ENCODE measurements at places on chromosomes 13 and 19.

GRCh38 chr13:111923439-111923838, 143.5 kb upstream of the SOX1 start:
- no peak for DNase-seq

GRCh38 chr13:99225078-99225477, 24.4 kb downstream of the UBAC2 start:
- DNase-seq: no peak

- DNase-seq: no peak
Observed at GRCh38 chr13:98233127-98233526, 56.1 kb upstream of the RNF113B start.

GRCh38 chr13:69391756-69392155, 715.9 kb upstream of the ATXN8OS start:
- DNase-seq: no peak

- DNase-seq: no peak
Observed at GRCh38 chr13:50376895-50377575, 361.8 kb downstream of the KCNRG start.

DNA sequence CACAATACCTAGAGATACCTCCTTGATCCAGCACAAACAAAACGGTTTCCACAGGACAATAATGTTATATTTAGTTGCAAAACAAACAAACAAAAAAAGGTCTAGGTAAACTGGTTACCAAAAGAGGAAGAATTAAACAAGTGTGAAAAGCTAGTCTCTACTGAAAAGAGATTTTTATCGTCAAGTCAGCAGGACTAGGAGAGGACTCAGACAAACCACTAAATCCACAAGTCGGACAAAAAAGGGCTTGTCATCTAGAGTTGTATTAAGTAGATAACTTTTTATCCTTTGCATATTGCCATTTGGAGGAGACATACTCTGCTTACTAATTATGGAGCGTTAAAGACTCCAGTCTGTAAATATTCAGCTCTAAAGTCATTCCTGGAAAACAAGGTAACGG, 9.9 kb upstream of the KPNA3 start:
- DNase-seq: no peak

DNA sequence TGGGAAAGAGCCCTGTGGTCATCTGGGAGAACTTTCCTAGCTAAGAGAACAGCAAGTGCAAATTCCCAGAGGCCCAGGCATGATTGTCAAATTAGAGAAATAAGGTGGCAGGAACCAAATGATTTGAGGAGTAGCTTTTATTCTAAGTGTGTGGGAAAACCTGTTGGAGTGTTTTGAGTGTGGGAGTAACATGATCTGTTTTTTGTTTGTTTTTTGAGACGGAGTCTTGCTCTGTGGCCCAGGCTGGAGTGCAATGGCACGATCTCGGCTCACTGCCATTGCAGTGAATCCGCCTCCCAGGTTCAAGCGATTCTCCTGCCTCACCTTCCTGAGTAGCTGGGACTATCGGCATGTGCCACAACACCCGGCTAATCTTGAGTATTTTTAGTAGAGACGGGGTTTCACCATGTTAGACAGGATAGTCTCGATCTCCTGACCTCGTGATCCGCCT, 2.4 kb downstream of the SAE1 start:
- no peak for DNase-seq

DNA sequence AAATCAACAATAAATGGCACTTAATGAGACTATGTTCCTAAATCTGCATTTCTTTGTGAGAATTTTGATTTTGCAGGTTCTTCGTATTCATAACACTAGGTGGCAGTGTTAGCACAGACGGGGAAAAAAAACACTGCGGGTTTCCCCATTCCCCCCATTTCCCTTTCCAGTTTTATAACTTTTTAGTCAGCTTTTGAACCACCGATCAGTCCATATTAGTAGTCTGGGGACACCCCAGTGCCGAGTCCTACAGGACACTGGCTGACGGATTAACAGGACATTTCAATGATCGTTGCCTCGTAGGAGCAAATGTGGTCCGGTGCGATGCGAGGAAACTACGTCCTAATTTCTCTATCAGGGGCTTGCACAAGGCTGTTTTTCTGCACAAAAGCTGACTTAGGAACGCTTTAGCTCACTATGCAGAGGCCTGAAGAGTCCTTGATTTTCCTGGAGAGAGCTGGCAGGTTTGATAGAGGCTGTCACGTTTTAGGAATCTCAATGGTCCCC, 234.3 kb downstream of the LMO7 start:
- no peak for DNase-seq

- DNase-seq: no peak
Observed at GRCh38 chr19:33906578-33907335, 110.1 kb downstream of the KCTD15 start.

GRCh38 chr13:34719060-34719875, 222.8 kb upstream of the NBEA start:
- DNase-seq: no peak

GRCh38 chr13:44104969-44105368, 225.3 kb downstream of the LACC1 start:
- no peak for DNase-seq

DNA sequence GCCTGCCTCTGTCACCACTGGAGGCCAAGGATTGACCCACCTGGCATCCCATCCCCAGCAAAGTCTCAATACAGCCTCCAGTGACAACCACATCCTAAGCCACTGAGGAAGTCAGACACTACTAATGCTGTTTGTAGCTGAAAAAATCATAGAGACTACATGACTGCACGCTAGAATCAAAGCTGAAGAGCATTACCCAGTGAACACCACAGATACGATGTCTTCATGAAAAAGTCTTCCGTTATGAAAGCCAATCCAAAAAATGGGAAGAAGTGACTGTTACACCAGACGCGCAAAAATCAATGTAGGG, 11.1 kb upstream of the NUP62 start:
- DNase-seq: no peak

- no peak for DNase-seq
Observed at GRCh38 chr13:30618186-30618929, 638 bp downstream of the USPL1 start.

- no peak for DNase-seq
Observed at GRCh38 chr19:1312767-1313694, 27.4 kb downstream of the EFNA2 start.

GRCh38 chr19:19563348-19563848, 25.3 kb downstream of the CILP2 start:
- no peak for DNase-seq

DNA sequence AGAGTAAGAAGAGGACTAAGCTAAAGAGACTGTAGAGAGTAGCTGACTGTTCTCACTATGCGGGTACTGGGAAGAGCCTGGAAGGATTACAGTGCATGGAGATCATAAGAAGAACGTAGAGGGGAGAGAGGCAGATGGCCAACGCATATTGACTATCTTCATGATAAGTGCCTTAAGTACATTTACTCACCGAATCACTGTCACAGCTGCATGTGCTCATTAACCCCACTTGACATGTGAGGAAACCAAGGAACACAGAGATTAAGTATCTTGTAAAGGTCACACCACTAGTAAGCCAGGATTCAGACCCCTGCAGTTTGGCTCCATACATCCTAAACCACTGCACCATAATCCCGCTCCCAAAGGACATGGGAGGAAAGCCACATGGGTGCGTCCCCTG, 34.1 kb downstream of the SMAD9 start:
- peak; percentile 54 for DNase-seq

- DNase-seq: no peak
Observed at GRCh38 chr19:5844456-5845433, 5.2 kb upstream of the FUT6 start.

- no peak for DNase-seq
Observed at GRCh38 chr19:29813642-29814041, 1.9 kb downstream of the CCNE1 start.

GRCh38 chr13:39038569-39039030, 344 bp downstream of the NHLRC3 start:
- DNase-seq: no peak

DNA sequence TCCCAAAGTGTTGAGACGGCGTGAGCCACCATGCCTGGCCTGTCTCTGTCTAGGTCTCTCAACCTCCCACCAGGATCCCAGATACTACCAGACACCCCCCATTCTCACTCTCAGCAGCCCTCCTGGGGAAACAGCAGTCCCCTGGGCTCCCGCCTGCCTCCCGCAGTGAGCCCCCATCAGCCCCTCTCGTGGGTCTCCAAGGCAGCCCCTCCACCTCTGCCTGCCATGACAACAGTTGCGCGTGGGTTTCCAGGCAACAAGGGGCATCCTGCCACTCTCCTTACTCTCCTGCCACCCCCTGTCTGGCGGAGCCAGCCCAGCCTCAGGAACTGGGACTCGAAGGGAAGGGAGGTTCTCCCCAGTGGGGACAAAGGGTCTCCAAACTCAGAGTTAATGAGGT, 5.2 kb downstream of the LRRC4B start:
- no peak for DNase-seq

- no peak for DNase-seq
Observed at GRCh38 chr19:53906211-53907192, 2.6 kb upstream of the CACNG7 start.

DNA sequence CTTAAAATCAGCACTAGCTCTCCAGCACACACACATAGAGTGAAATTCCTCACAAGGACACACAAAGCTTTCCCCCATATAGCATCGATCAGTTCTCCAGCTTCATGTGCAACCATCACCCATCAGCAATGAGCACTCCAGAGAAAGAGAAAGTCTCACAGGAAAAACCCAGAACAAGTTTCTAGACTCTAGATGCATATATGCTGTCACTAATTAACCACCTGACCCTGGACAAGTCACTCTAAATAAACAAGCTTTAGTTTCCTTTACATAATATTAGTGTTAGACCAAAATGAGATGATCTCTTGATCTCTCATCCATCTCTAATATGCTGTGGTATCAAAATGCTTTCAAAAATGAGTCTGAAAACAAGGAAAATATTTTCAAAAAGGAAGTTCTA, 81.2 kb downstream of the TBC1D4 start:
- DNase-seq: no peak

- DNase-seq: no peak
Observed at GRCh38 chr13:42377640-42378382, 105.9 kb downstream of the AKAP11 start.

DNA sequence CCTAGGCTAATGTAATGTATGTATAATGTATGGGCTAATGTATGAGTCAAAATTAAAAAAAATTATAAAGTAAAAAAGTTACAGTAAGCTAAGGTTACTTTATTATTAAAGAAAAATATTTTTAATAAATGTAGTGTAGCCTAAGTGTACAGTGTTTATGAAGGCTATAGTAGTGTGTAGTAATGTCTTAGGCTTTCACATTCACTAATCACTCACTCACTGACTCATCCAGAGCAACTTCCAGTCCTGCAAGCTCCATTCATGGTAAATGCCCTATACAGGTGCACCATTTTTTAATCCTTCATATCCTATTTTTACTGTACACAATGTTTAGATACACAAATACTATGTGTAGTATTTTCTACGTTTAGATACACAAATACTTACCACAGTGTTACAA, 1.8 kb upstream of the TMEM272 start:
- DNase-seq: no peak

- DNase-seq: no peak
Observed at GRCh38 chr13:45335397-45336024, 5.5 kb downstream of the TPT1 start.

DNA sequence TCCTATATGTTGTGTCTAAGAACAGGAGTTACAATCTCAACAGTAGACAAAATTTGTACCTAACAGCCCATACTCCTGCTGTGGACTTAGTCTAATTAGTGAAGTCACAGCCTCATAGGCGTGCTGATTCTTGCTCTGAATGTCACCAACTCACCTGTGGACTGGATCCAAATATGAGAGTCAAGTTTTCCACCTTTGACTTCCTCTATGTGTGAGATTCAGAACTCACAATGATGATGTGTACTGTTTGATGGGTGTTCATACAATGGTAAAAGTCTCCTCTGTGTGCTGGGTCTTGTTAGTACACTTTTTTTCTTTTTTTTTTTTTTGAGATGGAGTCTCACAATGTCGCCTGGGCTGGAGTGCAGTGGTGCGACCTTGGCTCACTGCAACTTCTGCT, 7.8 kb upstream of the ZNF91 start:
- DNase-seq: no peak

DNA sequence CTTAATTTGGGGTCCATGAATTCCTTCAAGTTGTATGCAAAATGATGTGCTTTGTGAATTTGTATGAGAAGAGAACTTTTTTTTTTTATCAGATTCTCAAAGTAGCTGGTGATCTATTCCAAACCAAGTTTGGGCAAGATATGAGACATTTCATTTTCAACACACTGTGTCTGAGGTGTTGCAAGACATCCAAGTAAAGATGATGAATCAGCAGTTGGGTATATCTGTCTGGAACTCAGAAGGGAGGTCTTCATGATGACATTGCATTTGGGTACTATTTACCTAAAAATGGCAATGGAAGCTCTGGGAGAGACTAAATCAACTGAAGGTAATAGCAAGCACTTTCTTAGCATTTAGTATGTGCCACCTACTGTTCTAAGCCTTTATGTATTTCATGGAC, 2.8 kb downstream of the FAM124A start:
- DNase-seq: no peak

- no peak for DNase-seq
Observed at GRCh38 chr19:2428321-2428690, 920 bp upstream of the TIMM13 start.

GRCh38 chr13:80705371-80706163, 364.6 kb upstream of the SPRY2 start:
- DNase-seq: no peak

GRCh38 chr19:2586196-2586595, 110.3 kb downstream of the GADD45B start:
- DNase-seq: no peak

DNA sequence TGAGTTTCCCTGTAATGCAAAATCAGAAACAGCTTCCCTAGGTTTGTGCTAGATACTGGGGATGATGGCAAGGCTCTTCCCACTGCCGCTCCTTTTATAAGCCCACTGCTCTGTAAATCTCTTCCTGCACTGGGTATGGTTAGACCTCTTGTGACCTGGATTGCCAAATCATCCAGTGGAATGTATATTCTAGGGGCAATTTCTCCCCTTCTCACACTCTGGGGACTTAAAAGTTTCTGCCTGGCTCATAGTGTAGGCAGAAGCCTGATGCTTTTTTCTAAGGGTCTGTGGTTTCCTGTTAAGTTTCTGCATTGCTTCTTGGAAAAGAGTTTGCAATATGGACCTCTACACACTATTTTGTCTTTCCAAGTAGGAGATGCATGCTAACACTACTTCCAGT, 1582.0 kb upstream of the PCDH20 start:
- DNase-seq: no peak

GRCh38 chr13:37598597-37598996, at the start of gene POSTN:
TSS of gene POSTN (minus strand) at chr13:37598768. CDS start at chr13:37598726, 42 bp downstream.
- no peak for DNase-seq

DNA sequence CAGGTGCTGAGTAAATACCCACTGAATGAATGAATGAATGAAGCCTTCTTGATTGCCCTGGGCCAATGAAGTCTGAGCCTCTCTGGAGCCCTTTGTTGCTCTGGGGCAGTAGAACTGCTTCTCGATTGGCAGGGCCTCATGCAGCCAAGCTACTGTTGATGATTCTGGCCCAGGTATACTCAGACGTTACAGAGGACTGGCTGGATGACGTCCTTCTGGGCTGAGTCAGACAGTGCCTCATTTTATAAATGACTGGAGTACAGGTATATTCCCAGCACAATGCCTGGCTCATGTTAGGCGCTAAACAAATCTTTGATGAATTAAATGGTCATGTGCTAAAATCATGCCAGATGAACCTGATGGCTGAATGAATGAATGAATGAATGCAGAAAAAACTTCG, 243.8 kb upstream of the MAB21L1 start:
- DNase-seq: no peak

GRCh38 chr19:55546822-55547614, 1.7 kb upstream of the SBK3 start:
- no peak for DNase-seq

- DNase-seq: no peak
Observed at GRCh38 chr13:113491418-113491883, 940 bp upstream of the DCUN1D2 start.

Measured in NCI-H510A (cell line).